ENCODE measurements at places on chromosomes 16 and 17.

- DNase-seq, result no peak
These were observed 5.0 kb downstream of the TAOK2 start for GRCh38 chr16:29978564-29979270.

DNA sequence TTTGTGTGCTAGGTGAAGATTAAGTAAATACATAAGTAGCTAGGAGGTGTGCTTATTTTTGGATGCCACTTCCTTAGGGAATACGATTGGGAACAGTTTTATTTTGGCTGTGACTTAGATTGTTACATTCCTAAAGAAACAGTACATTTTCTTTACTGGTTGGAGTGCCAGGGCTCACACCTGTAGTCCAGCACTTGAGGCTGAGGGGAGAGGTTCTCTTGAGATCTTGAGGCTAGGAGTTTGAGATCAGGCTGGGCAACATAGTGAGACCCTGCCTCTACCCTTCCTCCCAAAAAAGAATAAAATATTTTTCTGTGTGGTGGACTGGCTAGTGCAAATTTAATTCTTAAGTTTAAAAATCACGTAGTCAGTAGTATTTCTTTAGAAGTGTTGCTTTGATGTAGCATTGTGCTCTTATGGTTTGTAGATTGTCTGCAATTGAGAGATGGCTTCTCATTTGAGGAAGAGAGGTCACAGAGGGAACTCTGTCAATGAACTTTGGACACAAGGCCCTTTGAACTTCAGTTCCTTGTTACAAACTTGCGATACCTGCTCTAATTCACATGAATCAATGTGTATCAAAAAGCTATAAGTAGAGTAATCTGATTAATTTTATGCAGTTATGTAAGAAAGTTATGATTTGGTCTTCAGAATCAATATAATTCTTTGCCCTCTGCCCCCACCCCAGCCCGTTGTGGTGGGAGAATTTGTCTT is 7.1 kb downstream of the HAPSTR1 start:
- DNase-seq, result no peak

GRCh38 chr16:26261621-26262020 is 569.9 kb downstream of the HS3ST4 start:
- no peak for DNase-seq

GRCh38 chr17:4604111-4604644 is 19.8 kb downstream of the SMTNL2 start:
- DNase-seq, result peak; percentile 69

DNA sequence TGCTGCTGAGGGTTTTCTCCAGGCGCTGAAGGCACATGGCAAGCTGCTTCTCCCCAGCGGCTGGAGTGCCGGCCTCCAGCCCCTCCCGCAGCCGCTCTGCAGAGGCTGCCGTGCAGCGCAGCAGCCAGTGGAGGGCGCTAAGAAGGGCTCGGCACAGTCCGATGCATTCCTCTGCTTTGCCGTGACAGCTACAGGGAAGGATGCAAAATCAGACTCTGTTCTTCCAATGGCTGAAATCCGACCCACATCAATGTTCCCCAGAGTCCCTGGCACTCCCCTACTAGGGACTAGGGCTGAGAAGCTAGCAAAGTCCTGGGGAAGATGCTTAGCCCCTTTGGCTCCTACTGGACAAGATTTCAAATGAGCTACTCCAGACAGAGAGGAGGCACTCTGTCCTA is 19.0 kb downstream of the MED24 start:
- peak; percentile 58 for DNase-seq

DNA sequence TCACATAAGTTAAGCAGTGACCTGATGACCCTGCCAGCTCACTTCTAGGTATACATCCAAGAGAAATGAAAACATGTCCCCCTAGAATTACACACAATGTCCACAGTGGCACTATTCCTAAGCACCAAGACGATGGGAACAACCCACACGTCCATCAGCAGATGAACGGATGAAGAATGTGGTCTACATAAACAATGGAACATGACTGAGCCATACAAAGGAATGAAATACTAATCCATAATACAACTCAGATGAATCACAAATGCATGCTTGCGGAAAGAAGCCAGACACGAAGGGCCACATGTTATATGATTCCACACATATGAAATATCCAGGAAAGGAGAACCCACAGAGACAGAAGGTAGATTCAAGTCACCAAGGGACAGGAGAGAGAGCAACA is 17.4 kb downstream of the USP22 start:
- DNase-seq, result no peak

DNA sequence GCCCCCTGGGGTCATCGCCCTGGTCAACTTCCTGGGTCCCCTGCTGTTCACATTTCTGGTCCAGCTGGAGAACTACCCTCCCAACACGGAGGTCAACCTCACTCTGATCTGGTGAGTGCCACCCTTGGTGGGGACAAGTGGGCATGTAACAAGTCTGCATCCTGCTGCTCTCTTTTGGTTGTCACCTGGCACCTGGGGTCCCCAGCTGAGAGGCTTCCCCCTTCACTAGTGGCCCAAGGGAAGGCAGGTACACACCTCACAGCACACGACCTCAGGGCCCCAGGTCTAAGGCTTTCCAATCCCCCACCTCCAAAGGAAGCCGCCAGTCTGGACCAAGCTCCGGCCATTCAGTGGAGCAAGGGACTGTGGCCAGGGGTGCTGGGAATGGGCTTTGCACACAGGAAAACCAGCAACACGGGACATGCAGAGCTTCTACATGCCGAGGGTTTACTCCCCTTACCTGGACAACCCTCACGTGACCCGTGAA is 4.4 kb downstream of the TMC8 start:
- no peak for DNase-seq

- no peak for DNase-seq
These were observed 3.1 kb upstream of the BAIAP3 start for GRCh38 chr16:1330260-1330914.

GRCh38 chr17:31582151-31582907 is 190.9 kb downstream of the RAB11FIP4 start:
- DNase-seq, result peak; percentile 69

DNA sequence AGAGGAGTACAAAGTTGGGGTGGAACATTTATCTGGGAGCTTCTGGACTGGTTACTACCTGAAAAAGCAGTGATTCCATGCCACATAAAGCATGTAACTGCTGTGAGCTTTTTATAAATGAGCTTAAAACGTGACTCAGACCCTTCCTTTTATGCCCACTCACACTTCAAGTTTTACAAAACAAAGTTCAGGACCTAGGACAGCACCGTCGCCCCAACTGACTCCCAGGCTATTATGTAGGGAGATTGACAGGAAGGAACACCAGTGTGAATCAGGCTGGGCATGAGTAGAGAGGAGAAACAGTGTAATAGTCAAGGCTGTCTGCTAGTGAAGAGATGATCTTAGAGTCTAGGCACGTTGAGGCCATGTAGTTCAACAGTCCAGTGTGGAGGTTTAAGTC is 91.6 kb upstream of the DNAH9 start:
- DNase-seq, result no peak

DNA sequence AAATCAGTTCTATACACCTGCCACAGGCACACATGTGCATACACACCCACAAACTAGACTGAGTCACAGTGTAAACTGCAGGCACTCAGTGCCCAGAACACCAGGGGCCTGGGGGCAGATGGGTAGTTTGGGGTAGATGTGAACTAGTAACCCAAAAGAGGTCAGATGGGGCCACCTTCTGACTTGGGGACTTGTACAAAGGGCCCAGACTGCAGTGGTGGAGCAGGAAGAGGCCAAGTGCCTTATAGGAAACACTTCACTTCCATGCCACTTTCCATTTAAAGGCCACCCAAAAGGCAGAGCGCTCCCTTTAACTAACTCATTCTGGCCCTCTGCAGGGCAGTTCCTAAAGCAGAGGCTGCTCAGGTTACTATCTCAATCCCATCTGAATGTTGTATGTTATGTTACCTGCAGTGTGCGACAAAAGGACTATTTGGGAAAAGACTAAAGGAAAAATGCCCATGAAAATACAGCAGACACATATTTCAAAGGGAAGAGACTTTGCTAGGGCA is 27.8 kb upstream of the ERN1 start:
- DNase-seq, result no peak

- no peak for DNase-seq
These were observed 156.0 kb upstream of the MAF start for GRCh38 chr16:79756571-79756970.

DNA sequence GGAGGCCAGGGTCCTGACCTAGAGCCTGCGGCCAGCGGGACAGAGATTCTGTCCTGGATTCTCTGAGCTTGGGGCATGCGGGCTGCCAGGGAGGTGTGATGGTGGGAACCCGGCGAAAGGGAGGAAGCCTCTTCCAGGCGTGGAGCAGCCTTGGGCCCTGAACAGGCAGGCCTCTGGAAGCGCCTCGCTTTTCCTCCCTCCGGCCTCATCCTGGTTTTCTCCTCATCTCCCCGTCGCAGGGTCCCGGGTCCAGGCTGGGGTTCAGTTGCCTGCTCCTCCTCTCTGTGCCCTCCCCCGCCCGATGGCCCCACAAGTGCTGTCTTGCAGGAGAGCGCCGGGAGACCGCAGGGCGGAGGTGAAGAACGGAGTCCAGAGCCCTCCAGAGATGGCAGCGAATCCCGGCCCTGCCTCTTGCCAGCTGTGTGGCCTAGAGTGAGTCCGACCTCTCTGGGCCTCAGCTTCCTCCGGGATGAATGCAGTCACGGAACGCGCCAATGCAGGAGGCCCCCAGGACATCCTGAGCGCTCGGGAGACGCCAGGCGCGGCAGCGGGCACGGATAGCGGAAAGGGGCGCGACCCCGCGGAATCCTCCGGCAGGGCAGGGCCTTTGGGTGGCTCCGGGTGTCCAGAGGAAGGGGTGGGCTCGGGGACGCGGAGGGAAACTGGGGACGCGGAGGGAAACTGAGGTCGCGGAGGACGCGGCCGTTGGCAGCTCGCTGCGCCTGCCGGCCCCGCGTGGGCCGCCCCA is 553 bp upstream of the RAB11FIP4 start:
- DNase-seq, result no peak

GRCh38 chr17:79948945-79949655 is 86.6 kb downstream of the TBC1D16 start:
- DNase-seq, result no peak

GRCh38 chr16:57911743-57912142 is 59.2 kb downstream of the CNGB1 start:
- DNase-seq, result no peak

DNA sequence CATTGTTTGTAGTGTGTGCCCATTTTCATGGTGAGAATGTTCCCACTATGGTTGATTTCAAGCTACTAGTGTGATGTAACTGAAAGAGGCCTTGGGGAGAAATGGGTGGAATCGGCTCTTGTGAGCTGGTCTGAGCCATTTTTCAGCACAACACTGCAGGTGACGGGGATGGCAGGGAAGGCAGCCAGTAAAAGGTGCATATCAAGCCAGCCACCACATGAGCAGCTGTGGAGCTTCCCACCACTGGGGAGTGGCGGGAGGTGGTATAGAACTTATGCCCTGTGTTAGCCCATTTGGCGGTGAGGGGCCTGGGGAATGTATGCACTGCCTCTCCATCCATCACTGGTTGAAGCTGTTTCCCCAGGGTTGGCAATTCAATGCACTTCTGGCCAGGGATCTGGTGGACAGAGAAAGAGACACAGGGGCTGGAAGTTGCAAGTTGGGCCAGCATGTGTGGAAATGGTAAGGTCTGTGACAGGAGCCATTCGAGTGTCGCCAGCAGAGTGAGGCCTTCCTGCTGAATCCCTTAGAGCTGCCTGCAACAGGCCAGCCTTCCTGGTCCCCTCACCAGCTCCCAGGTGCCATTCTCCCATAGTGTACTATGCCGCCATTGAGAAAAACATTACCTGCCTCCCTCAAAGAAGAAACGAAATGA is 31.7 kb upstream of the BRD7 start:
- no peak for DNase-seq

- no peak for DNase-seq
These were observed 15.5 kb downstream of the HIC1 start for GRCh38 chr17:2070241-2071023.

DNA sequence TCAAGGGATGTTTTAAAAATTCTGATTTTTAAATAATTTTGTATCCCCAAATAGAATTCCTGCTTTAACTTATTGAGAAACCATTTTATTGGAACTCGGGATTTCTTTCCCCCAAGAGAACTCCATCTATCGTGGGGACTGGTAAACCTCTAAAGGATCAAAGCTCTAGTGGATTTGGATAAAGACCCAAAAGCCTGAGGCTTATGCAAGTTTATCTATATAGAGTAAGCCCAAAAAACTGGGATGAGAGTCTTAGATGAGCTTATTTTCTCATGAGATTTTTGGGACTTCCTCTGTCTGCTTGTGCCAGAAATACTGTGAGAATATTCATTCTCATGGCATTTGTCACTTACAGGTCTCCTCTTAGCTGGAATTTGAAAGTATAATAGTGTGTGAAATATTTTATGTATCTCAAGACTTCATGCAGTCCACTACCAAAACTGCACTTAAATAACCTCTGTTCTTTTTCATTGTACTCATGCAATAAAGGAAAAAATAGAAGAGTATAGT is 333.1 kb downstream of the BCAS3 start:
- no peak for DNase-seq

DNA sequence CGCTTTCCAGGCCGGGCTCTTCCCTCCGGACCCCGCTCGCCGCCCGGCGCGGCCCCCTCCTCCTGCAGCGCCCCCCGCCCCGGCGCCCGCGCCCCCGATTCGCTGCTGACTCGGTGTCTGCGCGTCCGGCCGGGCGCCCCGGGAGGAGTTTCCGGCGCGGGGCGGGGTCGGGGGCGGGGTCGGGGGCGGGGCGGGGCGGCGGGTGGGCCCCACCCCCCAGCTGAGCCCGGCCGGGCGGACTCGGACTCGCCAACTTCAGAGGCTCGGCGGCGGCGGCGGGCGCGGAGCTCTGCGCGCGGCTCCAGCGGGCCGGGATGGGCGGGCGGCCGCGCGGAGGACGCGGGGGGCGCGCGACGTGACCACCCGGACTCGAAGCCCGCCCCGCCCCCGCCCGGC is at the start of gene METRNL:
METRNL (plus strand) TSS at position 258 of the 396 bp plus-strand sequence. CDS start 207 bp downstream, outside the sequence.
- peak; percentile 82 for DNase-seq

GRCh38 chr16:49681217-49681883 is 174.6 kb downstream of the ZNF423 start:
- DNase-seq, result no peak

- DNase-seq, result no peak
These were observed 147.0 kb upstream of the CIBAR2 start for GRCh38 chr16:85259115-85259831.

GRCh38 chr17:60348616-60349015 is 43.3 kb downstream of the USP32 start:
- no peak for DNase-seq

DNA sequence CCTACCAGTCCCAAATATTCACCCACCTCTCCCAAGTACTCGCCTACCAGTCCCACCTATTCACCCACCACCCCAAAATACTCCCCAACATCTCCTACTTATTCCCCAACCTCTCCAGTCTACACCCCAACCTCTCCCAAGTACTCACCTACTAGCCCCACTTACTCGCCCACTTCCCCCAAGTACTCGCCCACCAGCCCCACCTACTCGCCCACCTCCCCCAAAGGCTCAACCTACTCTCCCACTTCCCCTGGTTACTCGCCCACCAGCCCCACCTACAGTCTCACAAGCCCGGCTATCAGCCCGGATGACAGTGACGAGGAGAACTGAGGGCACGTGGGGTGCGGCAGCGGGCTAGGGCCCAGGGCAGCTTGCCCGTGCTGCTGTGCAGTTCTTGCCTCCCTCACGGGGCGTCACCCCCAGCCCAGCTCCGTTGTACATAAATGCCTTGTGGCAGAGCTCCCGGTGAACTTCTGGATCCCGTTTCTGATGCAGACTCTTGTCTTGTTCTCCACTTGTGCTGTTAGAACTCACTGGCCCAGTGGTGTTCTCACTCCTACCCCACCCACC is 29.8 kb downstream of the POLR2A start:
- no peak for DNase-seq
